Activated CD4-positive, alpha-beta T cell treated with anti-CD3 and anti-CD28 coated beads for 48 hours (primary cell): ENCODE measurements at places on chromosomes 16 and 17.

GRCh38 chr17:68439656-68440290 is 17.5 kb downstream of the WIPI1 start:
- no peak for DNase-seq

DNA sequence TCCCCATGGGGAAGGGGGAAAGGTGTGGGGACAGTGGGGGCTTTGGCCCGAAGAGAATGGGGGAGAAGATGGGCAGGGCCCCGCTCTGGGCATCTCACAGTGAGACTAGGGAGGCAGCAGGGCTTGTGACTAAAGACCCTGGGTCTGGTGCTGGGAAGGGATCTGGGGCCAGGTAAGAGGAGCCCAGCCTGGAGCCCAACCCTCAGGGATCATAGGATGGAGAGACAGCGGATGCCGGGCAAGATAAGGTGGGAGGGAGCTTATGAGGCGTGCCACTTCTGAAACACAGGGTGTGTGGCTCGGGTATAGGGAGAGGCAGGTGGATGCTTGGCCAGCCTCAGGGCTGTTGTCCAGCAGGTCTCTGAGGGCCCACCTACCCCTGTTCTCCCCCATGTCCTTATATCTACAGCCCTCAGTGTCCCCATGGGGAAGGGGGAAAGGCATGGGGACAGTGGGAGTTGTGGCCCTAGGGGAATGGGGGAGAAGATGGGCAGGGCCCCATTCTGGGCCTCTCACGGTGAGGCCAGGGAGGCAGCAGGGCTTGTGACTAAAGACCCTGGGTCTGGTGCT is 15.4 kb downstream of the USP6 start:
- DNase-seq, result no peak

DNA sequence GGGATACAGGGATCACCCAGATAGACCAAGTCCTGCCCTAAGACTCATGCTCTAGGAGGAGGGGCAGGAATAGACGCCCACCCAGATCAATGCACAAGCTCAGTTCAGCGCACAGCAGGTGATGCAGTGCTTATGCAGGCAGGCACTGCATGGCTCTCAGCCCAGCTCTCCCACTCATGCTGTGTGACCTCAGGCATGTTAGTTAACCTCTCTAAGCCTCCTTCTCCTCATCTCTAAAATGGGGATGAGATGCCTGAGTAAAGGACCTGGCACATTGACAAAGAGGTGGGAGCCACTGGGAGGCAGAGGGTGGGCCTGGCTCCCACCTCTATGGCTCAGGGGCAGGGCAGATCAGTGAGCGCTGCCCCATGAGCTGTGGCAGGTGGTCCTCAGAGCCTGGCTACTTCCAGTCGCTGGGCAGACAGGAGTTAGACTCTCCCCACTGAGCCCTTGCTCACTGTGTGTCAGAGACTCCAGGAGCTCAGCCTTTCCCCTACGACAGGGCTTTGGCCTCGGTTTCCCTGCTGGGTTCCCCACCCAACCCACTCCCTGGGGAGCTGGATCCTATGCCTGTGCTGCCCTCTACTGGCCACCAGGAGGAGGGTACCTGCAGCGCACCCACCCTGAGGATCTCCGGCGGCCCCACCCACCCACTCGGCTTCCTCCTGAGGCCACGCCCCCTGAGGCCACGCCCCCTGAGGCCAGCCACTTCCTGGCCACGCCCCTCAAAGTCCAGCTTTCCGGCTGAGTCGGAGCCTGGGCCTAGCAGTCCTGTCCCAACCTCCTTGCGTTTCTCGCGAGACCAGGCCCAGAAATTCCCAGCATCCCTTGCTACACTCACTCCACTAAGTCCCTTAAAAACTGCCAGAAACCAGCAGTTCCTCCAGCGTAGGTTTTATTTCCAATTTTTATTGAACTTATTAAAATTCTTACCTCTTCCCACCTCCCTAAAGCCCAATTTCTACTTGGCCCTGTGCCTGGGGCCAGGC is 196.1 kb downstream of the GSG1L start:
- peak; percentile 86 for DNase-seq

- no peak for DNase-seq
Measured at GRCh38 chr16:74575807-74576643, 30.9 kb downstream of the GLG1 start.

DNA sequence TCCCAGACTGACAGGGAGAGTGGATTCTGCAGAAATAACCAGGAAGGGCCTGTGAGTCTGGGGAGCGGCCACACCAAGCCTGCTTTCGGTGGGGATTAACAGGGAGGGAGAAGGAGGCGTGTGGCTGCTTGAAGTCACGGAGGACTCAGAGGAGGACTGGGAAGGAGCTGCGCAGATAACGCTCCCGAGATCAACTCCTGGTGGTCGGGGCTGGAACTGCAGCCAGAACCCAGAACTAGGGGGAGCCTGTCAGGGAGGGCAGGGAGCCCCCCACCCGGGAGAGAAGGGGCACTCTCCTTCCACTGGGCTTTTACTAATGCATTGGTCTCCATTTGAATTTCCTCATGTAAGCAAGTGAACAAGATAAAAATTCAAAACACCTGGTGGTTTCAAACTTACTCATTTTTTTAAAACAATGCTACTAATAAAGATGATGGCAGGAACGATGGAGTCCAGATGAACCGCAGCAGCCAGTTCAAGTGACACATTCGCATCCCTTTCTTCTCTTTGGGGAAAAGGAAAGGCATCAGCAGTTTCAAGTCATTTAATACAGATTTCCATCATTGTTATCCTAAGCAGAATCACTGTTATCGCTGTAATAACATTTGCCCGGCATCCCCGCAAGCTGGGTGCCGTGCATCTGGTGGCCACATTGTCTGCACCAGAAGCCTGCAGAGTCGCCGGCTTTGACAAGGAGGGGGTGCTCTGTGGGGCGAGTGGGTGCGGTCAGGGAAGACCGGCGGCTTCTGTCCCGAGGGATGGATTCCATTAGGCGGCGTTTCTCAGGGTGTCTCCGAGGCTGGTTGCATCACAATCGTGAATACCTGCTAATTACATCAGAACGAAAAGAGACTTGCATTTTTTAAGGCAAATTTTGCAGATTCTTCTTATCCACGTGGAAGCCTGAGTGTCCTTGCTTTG is 183.0 kb downstream of the FOXL1 start:
- peak; percentile 69 for DNase-seq

- no peak for DNase-seq
Measured at GRCh38 chr17:7406235-7406825, 1.3 kb upstream of the NLGN2 start.

- no peak for DNase-seq
Measured at GRCh38 chr16:22623351-22623781, 112.7 kb downstream of the NPIPB5 start.

DNA sequence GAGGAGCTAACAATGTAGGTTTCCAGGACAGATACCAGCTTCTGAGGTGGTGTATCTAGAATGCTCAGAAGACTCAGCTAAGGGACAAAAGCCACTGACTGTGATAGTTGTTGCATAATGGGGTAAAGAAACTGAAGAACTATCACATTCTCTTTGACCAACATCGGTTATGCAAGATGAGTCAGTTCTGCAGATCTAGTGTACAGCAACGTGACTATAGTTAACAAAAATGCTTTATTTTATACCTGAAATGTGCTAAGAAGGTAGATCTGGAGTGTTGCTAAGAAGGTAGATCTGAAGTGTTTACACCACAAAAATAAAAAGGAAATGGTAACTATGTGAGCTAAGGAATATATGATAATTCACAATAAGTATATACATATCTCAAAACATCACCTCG is 2.5 kb downstream of the KRTAP9-6 start:
- DNase-seq, result no peak

- peak; percentile 30 for DNase-seq
Measured at GRCh38 chr17:15233022-15233805, 31.9 kb downstream of the PMP22 start.

DNA sequence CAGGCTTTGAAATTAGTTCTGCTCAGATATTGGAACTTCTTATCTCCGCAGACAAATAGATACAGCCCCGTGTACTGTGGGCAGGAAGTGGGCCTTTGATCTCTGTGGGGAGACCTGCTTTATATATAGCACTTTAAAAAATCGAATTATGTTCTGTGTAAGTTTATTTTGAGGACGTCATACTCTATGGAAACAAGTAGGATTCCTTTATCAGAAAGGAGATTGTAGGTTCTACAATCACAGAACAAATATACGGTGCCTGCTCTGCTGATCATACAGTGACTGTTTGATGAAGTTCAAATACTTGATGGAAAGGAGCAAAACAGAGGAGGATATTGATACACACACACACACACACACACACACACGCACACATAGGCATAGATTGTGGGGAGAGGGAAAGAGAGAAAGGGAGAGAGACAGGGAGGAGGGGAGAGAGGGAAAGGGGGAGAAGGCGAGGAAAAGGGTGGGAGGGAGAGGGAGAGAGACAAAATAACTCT is 14.7 kb upstream of the TMEM220 start:
- DNase-seq, result no peak
